ENCODE measurements at places on chromosomes 3 and 15. TPM values are rescaled to one million over a fixed set of nuclear protein-coding genes. Genes with fewer than 3 reads are reported as not detected.

DNA sequence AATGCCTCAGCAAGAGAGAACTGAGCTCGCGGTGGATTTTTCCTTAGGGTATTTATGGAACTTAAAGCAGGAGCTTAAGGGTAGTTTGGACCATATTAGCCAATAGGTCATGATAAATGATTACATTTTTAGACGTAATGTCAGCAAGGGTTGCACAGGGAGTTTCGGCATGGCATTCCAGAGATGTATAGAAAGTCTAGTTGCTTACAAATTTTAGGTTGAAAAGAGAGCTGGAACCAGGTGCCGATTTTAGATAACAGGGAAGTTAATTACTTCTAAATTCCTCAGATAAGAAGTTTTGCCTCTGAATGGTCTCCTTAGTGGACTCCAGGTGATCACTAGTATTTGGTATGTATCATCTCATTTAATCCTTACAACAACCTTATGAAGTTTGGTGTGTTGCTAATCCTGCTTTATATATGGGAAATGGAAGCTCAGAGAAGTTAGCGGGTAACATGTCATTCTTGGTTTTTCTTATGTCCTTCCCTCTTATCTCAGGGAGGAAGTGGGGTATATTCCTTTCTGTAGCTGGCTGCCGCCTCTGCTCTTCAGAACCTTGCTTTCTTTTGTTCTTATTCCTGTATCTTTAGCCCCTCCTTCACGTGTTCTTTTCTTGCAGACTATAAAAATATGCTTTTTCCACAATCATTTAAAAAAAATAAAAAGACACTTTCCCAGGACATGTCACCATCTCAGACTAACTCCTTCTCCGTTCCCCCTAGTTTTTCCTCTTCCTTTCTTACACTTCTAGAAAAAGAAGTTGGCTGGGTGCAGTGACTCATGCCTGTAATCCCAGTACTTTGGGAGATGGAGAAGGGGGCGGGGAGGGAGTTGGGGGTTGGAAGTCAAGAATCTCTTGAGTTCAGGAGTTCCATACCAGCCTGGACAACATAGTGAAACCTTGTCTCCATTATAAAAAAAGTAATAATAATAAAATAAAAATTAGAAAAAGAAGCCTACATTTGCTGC lies 25.7 kb downstream of the IQGAP1 start:
- peaks cover 17% of the 10 kb centered on the region for H3K36me3 ChIP-seq
- DNase-seq, result no peak
- H3K27me3 ChIP-seq, result no peaks in the 10 kb centered on the region
- peaks cover 72% of the 10 kb centered on the region for H3K4me1 ChIP-seq
- peak overlapping the region; percentile 75 for H3K27ac ChIP-seq
- peak overlapping the region; percentile 73 for H3K4me3 ChIP-seq

GRCh38 chr3:16322189-16322588 lies 57.2 kb downstream of the OXNAD1 start:
- peaks cover 50% of the 10 kb centered on the region for H3K4me1 ChIP-seq
- H3K27ac ChIP-seq, result peak overlapping the region; percentile 65
- H3K27me3 ChIP-seq, result no peaks in the 10 kb centered on the region
- no peak overlapping the region for H3K4me3 ChIP-seq
- peaks cover 96% of the 10 kb centered on the region for H3K36me3 ChIP-seq

- no peaks in the 10 kb centered on the region for H3K4me1 ChIP-seq
- H3K4me3 ChIP-seq, result no peak overlapping the region
- H3K27me3 ChIP-seq, result peaks cover 15% of the 10 kb centered on the region
- DNase-seq, result no peak
- H3K27ac ChIP-seq, result no peak overlapping the region
These were observed 114.8 kb downstream of the CACNA2D3 start for GRCh38 chr3:54237109-54237508.

DNA sequence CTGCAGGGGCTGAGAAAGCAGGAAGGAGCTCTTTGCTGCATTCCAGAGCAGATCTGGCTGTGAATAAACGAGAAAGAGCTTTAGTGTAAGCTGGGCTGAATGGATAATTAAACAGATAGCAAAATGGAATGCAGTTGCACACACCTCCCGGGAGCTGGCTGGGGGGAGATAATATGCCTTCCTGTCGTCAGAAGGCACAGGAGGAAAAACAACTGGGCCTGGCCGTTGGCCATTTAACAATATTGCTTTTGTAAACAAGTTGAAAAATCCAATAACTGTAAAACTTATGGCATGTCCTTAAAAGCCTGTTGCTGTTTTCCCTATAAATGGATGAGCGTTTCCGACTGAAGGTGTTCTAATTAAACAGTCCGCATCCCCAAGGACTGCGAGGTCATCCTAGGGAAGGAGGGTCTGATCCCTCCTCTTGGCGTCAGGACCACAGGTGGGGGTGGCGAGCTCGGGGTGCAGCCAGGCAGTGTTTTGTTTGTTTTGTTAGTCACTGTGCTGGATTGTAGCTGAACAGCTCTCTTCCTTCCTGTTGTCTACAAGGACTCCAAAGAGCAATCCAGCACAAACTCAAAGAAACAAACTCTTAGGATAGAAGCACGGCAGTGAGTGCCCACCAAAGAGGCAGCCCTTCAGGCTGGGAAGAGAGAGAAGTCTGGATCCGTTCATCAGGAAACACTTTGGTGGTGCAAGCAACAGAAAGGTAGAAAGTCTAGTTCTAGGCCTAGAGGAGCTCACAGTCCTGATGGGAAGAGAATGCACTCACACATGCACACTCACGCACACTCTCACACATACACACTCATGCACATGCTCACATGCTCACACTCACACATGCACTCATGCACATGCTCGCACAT lies 133.4 kb upstream of the SMAD3 start:
- no peaks in the 10 kb centered on the region for H3K4me1 ChIP-seq
- no peak overlapping the region for H3K27ac ChIP-seq
- no peak for DNase-seq
- no peaks in the 10 kb centered on the region for H3K36me3 ChIP-seq

DNA sequence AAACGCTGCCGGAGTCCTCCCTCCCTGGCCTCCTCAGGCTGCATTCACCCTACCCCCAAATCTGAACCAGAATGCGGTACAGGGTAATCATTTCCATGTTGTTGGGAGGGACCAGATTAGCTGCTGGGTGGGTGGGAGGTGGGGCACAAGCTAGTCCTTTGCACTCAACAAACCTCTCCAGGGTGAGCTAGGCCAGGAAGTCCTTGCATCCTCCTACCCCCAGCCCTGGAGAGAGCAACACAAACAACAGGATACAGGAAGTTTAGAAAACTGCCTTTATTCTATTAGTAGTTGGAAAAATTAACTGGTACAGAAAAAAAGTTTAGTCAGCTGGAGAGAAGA lies 702 bp upstream of the GPX1 start:
- peaks cover 39% of the 10 kb centered on the region for H3K4me1 ChIP-seq
- peaks cover 56% of the 10 kb centered on the region for H3K36me3 ChIP-seq
- H3K27ac ChIP-seq, result peak overlapping the region; percentile 75
- no peaks in the 10 kb centered on the region for H3K27me3 ChIP-seq
- peak overlapping the region; percentile 98 for H3K4me3 ChIP-seq

GRCh38 chr3:14425581-14426304 lies 23.3 kb downstream of the SLC6A6 start:
- H3K4me1 ChIP-seq, result peaks cover 89% of the 10 kb centered on the region
- H3K36me3 ChIP-seq, result no peaks in the 10 kb centered on the region
- peak overlapping the region; percentile 78 for H3K4me3 ChIP-seq
- DNase-seq, result peak; percentile 34
- H3K27ac ChIP-seq, result peak overlapping the region; percentile 74

ITPKA gene
- not detected for polyA plus RNA-seq
